NCI-H187 (cell line): ENCODE measurements at places on chromosomes 11 and 22.

DNA sequence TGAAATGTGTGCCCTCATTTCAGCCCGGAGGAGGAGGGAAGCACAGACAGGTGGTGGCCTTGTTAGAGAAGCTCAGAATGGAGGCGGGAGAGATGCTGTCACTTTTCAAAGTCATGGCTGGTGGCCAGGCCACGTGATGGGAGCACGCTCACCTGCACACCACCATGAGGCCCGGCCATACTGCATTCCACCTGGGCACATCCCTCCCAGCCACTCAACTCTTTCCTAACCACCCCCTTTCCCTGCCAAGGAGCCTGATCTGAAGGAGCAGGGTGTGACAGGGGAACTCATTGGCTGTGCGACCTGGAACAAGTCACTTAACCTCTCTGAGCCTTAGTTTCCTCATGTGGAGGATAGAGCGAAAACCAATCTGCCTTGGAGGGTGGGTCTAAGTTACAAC is 364.5 kb downstream of the CTTN start:
- no peak for DNase-seq

GRCh38 chr11:6646071-6646470 is 9.5 kb downstream of the DCHS1 start:
- no peak for DNase-seq

DNA sequence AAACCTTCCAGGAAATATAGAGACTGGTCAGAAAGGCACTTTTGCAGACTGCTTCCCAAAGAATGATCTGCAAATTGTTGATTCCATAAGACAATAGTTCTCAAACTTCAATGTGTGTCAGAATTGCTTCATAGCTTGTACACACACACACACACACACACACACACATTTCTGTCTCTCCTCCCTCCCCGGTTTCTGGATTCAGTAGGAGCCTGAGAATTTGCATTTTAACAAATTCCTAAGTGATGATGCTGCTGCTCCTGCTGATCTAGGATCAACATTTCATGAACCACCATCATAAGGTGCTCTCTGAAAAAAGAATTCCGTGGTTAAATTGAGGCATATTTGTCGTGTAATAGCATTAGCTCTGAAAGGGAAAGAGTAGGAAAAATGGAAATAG is 35.3 kb upstream of the FZD4 start:
- DNase-seq = no peak

GRCh38 chr11:101727451-101727850 is 143.6 kb upstream of the TRPC6 start:
- no peak for DNase-seq

- no peak for DNase-seq
Observed at GRCh38 chr11:57290288-57290687, 34.5 kb downstream of the TNKS1BP1 start.

DNA sequence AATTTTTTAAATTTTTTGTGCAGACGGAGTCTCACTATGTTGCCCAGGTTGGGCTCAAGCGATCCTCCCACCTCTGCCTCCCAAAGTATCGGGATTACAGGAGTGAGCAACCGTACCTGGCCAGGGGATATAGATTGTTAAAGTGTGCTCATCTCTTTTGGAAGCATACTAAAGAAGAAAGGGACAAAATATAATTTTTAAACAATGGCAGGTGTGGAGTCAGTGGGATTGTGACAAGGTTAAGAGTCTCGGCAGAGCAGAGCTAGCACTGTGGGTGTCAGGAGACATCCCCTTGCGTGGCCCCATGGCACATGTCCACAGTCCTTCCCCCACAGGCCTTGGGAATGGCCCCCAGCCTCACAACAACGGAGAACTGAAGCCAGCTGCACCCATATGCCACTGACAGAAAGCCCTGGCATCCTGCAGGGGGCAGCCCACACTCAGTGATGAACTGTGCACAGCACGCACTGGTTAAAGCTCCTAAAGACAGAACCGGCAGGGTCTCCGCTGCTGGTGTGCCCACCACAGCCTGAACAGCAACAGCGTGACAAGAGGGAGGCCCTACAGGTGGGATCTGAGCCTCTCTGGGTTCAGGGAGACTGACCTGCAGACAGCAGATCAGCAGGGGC is 29.9 kb downstream of the SERPIND1 start:
- DNase-seq = no peak

DNA sequence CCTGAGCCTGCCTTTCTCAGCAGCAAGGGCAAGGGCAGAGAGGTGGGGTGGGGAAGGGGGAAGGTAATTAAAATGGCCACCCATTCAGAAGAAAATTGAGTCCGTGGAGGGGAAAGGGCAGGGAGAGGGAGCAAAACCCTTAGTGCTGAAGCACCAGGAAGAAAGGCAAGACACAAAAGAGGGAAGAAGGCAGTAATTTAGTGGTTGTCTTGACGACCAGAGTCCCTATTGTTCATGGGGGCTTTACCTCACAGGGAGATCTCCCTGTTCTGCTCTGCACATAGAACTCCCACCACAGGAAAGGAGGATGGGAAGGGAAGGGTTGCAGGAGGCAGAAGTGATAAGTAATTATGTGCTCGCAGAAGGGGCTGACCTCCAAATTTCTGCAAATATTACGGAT is 23.4 kb downstream of the SNX19 start:
- no peak for DNase-seq

DNA sequence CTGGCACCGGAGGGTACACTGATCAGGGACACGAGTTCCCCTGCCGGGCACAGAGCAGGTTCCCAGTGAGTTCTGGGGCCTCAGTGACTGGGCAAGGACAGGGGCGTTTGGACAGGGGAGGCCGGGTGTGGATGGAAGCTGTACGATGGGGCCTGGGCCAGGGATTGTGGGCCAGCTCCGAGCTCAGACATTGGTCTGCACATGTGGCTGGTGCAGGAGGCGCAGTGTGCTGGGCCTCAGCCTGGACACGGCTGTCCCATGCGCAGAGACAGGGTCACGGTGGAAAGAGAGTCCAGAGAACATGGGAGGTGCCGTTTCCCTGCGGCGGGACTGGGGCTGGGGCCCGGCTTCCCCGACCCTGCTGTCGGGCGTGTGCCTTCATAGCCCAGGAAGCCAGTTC is 60.7 kb downstream of the CDKN1C start:
- no peak for DNase-seq

GRCh38 chr11:75151346-75152047 is 590 bp downstream of the SLCO2B1 start:
- no peak for DNase-seq

DNA sequence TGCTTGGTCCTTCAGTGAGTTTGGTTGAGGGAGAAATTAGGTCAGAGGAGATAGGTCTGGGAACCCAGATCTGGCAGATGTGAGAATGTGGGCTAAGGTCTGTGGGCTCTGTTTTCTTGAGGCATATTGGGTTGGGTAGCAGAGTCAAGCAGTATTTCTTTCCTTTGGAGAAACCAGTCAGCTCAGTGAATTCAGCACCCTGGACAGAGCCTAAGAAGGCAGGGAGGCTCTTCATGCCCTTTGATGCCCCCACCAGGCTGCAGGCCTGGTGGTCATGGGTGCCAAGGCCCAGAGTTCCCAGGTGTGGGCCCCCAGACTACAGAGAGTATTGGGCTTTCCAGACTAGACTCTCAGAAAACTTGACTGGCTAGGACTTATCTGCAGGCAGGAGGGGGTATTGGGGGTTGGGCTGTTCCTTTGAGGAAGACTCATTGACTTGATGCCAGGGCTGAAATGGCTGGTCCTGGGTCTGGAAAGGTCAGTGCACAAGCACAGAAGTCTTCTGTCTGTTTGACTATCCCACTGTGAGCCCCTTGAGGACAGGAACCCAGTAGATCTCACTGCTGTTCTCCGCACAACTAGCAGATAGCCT is 45.3 kb upstream of the NECTIN1 start:
- no peak for DNase-seq

GRCh38 chr11:119480380-119481020 is 57.5 kb upstream of the THY1 start:
- no peak for DNase-seq

DNA sequence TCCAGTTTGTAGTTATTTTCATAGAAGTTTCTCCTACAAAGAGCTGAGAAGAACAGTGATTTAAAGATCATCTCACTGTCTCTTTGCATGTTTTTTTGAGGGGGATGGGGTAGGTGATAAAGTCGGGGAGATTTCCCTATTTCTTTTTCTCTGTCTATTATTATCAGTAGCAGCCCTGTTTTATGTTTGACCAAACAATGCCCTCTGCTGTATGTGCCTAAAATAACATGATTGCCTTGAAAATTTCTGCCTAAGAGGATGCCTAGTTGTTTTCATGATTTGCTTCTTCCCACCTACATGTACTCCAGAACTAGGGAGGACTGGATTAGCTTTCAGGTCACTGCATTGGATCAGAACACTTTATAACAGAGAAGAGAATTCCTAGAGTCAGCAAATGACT is 1330.2 kb downstream of the LRRC4C start:
- no peak for DNase-seq

DNA sequence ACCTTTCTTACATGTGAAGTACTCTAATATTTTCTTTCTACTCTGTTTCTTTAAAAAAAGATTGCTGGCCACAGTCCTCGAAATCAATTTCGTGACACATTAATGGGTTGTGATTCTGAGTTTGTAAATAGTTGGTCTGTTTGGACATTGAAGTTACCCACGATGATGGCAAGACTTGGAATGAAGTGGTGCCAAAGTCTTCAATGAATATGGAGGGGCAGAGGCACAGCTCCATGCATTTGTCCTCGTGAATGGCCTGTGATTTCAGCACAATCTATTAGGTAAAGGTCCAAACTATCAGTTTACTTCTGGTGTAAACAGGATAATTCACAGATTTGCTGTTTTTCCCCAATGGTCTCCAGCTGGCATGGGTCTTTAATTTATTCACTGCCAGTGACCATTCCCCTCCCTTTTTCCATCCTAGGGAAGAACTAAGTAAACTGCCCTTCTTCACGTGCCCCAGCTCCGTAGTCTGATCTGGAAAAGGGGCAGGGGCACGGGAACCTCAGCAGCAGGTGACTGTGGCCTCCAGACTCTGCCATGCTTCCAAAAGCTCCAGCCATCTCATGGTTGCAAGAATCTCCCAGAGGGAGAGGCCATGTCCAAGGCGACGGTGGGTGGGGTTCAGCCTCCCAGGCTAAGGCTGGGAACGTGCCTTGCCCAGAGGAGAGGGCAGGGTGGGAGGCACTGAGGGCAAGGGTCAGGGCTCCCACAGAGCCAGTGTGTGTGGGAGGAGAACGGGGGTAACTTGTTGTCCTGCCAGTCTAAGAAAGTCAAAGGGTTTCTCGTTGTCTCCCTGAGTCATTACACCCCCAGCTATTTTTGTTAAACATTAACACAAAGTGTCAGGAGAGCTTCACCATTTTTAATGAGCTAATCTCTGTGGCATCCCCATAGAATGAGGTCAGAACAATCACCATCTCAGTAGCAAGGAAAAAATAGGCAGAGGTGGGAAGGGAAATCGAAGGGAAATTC is 16.9 kb upstream of the PEX26 start:
- DNase-seq = no peak

DNA sequence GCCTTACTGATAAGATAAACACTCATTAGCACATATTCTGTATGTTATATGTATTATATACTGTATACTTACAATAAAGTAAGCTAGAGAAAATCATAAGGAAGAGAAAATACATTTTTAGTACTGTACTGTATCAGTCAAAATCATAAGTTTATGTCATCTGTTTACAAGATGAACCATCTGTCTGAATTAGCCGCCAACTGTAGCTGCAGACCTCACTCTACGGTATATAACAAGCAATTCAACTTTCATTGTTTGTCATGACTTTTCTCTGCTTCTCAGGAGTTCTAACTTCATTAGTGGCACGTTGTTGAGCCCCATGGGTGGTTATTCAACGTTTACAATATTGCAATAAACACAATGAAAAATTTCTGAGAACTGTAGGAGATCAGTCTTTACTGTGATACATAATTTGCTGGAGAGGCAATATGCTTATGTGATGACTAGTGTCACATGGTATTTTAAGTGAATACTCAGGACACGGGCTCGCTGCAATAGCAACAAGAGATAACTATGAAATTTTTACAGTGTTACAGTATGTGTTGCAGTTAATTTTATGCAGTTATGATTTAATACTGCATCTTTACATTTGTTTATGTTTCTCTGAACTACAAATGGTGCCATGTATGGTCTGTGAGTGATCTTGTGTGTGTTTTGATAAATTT is 132.2 kb upstream of the CTSC start:
- DNase-seq = no peak

GRCh38 chr11:74253361-74253760 is 58.1 kb downstream of the P4HA3 start:
- no peak for DNase-seq

GRCh38 chr11:115925568-115926090 is 421.4 kb upstream of the CADM1 start:
- DNase-seq = no peak

- DNase-seq = no peak
Observed at GRCh38 chr11:111422494-111423249, 43.6 kb upstream of the POU2AF1 start.

DNA sequence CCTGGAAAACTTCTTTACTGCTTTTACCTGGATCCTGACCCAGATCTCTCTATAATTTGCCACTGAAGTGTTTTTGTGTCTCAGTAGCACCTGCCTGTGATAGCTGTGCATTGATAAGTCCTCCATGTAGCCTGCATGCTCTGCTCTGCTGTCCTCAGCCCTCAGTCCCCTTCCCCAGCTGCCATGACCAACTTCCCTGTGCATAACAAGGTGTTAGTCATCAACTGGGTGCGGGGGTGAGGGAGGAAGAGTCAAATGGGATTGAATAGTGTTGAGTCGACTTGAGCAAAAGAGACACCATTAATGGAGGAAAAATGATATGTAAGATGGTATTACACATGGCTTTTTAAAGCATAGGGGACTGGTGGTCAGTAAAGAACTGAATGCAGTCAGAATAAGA is 92.2 kb upstream of the PLET1 start:
- DNase-seq = no peak

DNA sequence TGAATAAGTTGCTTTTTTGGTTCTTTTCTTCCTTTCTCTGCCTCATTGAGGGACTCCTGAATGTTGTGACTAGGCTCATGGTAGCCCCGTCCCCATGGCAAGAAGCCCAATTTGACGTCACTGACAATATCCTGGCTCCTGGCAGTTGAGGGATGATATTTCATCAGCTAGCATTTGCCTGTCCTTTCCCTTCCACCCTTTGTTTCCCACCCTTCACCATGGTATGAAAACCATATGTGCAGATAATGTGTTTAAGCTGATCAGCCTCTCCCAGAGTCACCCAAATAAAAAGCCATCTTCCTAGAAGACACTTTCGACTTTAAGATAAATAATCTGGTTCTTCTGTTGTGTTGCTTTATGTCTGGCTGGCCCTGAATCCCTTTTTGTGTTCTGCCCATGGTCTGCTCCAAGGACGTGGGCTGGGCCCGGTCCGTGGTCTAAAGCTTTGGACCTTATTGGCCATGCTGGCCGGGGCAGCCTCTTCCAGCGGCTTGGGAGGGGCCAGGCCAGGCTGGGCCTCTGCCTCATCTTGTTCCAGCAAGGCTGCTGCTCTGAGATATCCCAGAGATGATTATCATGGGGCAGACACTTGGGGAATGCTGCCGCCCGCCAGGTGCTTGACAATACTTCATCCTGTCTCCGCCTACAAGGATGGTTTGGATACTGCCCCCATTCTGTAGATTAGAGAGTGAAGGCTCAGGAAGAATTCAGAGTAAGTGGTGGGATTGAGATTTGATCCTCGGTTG is 5.1 kb downstream of the TSPAN18 start:
- no peak for DNase-seq
